ENCODE measurements at places on chromosomes 12 and 14. TPM values are rescaled to one million over a fixed set of nuclear protein-coding genes. Genes with fewer than 3 reads are reported as not detected.

DNA sequence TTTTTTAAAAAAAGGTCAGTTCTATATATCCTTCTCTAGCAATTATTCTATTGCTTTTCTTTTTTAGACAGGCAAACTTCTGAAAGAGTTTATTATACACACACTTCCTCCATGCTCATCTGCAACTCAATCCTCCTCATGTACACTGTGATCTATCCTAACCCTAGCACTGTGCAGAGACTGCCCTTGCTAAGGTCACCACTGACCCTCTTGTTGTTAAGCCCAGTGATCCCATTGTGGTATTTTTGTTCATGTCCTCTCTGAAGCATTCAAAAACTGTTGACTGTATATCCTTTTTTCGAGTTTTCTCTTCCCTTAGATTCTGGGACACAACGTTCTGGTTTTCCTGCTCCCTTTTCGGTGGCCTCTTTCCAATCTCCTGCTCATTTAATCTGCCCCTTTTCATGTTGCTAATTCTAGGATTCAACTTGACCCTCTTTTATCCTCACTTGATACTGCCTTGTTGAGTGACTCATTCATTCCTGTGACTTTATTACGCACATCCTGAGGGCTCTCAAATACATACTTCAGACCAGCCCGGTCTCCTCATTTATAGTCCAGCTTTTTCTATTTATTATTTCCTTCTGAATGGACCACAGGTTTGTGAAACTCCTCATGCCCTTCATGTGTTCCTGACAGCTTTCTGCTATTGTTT is 53.9 kb upstream of the PTPRB start:
- no peak for DNase-seq
- no peaks in the 10 kb centered on the region for H3K36me3 ChIP-seq
- H3K27me3 ChIP-seq, result peaks cover 2% of the 10 kb centered on the region
- H3K4me1 ChIP-seq, result no peaks in the 10 kb centered on the region
- peak overlapping the region; percentile 59 for H3K27ac ChIP-seq

GRCh38 chr14:79949906-79950305 is 261.4 kb downstream of the DIO2 start:
- H3K36me3 ChIP-seq, result no peaks in the 10 kb centered on the region
- H3K27me3 ChIP-seq, result peaks cover 3% of the 10 kb centered on the region
- H3K4me3 ChIP-seq, result no peak overlapping the region
- DNase-seq, result no peak

- no peak for DNase-seq
- H3K4me3 ChIP-seq, result no peak overlapping the region
- H3K27me3 ChIP-seq, result no peaks in the 10 kb centered on the region
- H3K27ac ChIP-seq, result no peak overlapping the region
- no peaks in the 10 kb centered on the region for H3K4me1 ChIP-seq
These were observed 31.7 kb upstream of the ST8SIA1 start for GRCh38 chr12:22366181-22366580.

DNA sequence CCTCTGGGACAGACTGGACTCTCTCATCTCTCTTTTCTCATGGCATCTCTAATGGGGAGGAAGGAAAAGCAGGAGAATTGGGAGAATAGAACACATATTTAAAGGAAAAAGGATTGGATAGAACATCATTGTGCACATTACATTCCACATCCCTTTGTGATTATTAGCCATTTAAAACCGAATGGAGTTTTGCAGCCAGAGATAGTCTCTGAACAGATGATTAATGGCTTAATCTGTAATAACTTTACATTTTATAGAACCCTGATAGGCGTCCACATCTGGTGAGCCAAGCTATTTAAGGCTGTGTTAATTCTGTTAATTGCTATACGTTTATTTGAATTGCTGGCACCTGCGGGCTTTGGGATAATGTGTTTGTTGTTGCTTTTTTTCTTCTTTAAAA is 487.3 kb downstream of the NRXN3 start:
- H3K4me3 ChIP-seq, result no peak overlapping the region
- no peaks in the 10 kb centered on the region for H3K27me3 ChIP-seq
- H3K36me3 ChIP-seq, result no peaks in the 10 kb centered on the region
- no peak overlapping the region for H3K27ac ChIP-seq
- no peaks in the 10 kb centered on the region for H3K4me1 ChIP-seq

Gene KLRK1
- total RNA-seq, result 0.98 TPM

Gene CYP27B1
- total RNA-seq, result 1.6 TPM
